ENCODE measurements at places on chromosomes 5 and 9.

- peak; percentile 84 for DNase-seq
Measured at GRCh38 chr5:176413255-176413565, 3.1 kb downstream of the CLTB start.

GRCh38 chr9:107982745-107983144 lies 493.2 kb upstream of the KLF4 start:
- DNase-seq, result no peak

DNA sequence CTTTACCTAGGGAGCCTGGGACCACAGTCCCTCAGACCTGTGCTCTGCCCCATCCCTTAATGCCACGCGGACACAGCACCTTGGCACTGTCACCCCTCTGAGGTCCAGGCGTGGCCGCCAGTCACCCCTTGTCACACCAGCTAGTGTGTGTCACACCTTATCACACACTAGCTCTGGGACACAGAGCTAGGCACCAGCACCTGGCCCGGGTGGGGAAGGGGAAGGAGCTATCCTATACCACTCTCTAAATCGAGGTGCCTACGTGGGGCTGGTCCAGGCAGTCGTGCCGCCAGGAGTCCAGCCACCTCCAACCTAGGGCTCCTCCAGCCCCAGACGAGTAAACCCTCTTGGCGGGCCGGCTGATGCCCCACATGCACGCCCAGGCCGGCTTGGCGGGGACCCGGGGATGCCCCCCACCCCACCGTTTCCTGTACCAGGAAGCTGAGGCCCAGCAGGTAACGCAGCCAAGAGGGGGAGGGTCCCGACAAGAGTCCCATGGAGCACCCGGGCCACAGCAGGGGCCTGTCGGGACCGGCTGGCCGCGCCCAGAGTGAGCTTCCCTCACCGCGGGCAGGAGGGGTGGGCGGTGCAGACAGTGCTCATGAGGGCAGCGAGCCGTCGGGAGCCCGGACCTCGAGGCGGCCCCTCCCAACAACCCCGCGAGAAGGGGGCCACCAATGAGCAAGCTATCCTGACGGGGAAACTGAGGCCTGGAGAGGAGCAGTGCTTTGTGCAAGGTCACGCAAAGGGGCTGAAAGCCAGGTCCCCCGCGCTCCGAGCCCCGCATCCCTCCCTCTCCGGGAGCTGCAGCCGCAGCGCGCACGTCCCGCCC lies 550 bp downstream of the CORO2A start:
- DNase-seq, result no peak

- no peak for DNase-seq
Measured at GRCh38 chr5:39700523-39700922, 275.7 kb upstream of the DAB2 start.

- DNase-seq, result peak; percentile 34
Measured at GRCh38 chr9:98856982-98857381, 49.5 kb downstream of the GALNT12 start.

DNA sequence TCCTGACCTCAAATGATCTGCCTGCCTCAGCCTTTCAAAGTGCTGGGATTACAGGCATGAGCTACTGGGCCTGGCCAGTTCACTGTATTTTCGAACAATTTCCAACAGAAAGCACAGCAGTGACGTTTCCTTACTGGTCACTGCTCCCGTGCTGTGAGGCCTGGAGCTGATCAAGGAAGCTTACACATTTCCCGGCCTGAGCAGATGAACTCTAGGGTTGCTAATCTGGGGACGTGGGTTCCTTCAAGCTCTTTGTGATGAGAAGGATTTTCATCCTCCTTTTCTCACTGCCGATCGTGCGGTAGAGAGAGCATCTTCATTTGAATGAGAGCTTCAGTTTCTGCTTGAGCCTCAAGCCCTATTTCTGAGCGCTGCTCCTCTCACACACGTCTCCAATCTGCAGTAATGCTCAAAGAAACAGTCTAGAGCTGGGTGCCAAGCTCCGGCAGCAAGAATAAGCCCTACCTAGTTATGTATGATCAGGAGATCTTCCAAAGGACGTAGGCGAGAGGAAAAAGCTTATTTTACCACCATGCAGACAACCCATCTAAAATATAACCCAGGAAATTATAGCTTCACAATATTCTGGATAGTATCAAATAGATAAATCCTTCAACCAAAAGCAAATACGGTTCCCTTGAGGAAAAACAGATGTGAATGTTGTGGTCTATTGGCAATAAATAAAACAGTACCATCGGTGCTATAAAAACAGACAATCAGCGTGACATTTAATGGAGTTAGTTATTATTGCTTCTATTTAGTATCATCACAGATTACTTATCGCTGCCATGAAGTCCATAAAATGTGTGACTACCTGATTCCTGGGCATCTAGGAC lies 7.3 kb upstream of the SPATA24 start:
- DNase-seq, result no peak

DNA sequence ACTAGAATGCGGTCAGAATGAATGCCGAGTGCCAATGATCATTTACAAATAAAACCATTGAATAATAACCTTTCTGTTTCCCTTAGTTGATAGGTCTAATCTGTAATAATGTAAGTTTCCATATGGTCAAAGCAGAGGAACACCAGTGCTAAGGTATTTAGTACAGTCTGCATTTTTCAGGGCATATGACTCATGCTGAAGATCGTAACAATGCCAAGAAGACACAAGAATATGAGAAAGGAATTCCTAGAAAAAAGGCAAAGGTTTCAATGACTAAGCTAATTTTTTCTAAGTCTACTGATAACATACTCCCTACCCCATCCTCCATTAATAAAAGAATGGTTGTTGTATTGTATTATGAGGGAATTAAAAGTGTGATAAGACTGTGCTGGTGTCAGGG lies 2.8 kb downstream of the OR1L8 start:
- DNase-seq, result peak; percentile 73

DNA sequence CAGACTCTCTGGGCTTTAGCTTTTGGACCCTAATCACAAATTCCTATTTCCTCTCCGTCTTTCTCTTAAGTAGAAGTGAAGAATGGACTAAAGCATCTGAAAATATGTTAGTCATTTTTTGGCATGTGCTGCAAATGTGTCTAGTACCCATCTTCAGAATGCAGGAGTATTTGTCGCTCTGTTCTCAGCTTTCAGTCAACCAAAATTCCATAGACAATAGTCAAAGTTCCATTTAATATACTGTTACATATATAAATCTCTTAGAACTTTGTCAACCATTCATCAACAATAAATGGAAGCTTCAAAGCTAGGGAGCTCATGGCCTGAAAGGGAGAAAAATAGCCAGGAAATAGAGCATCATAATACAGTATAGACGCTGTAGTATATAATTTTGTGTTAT lies 509.4 kb downstream of the BNC2 start:
- DNase-seq, result peak; percentile 65

GRCh38 chr5:1204693-1205242 lies 3.4 kb downstream of the SLC6A19 start:
- peak; percentile 13 for DNase-seq

- peak; percentile 70 for DNase-seq
Measured at GRCh38 chr9:21110708-21111576, 30.7 kb downstream of the IFNW1 start.

DNA sequence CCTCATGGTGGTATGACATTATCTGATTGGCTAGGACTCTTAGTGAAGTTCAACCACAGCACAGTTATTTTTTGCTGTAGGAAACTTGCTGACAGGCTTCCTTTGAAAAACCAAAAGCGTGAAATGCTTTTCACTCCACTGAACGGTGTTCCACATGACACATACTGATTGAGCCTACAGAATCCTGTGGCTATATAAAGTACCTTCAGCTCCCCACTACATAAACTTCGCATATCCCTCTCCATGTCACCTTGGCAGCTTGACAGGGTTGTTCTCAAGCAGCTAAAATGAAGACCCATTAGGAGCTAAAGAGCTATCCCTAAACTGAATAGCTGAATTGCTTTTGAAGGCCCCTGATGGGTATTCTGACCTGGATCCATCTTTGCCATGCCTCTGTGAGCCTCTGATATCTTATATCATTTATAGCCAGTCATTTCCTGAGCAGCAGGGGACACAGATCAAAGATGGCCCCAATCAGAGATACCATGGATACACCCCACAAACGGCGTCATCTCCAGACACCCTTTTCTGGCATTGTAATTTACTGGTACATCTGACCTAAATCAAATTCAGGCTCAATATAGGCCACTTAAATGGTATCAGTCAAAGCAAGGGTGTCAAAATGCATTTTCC lies 91.5 kb downstream of the APBA1 start:
- DNase-seq, result no peak

DNA sequence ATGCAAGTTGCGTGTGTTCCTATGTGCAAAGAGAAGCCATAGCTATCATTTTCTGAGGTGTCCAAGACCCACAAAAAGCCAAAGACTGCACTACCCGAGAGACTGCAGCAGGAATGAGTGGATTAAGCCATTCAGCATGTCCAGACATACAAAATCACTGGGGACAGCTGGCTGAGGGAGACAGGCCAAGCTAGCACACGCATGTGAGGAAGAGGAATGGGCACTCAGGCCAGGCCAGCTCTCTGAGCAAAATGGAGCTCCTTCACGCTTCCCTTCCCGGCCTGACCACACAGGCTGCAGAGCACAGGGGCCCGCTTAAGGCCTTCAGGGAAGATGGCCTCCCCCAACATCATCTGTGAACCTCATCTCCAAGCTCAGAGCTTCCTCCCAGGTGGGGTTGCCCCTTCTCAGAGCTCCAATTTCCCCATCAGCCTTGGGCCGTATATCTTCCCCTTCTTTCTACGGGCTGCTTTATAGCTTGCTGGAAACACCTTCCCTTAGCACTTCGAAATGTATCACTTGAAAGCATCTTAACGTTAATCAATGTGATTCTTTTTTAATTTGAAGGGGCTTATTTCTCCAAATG lies 8.4 kb downstream of the DCANP1 start:
- DNase-seq, result no peak

DNA sequence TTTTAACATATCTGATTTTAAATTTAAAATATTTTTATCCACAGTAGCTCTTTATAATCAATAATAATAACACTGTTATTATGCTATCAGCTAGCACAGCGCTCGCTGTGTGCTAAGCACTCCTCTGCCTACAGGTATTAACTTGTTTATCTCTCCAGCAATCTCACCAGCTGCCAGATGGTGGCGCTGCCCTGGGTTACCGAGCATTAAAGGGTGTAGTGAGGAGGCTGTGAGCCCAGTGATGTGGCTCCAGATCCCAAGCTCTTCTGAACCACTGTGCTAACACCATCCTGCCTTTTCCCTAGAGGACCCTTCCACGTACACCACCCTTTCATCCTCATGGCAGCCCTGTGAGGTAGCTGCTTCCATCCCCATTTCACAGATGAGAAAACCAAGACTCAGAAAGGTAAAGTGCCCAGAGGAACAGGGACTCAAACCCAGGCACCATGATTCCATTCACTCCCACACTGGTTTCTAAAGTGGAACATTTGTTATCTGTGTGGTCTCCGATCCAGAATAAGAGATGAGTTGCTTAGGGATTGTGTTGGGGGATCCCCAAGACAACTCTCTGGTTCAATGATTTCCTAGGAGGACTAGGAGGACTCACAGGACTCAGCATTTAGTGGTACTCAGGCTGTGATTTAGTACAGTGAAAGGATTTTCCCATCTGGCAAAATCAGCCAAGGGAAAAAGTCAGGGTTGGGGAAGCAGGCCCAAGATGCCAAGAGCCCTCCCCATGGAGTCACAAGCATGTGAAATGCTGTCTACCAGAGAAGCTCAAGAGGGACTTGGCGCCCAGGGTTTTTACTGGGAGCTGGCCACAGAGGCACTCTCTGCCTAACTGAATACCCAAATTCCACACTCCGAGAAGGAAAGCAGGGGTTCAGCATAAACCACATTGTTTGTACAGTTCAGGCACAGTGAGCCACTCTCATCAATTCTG lies 7.0 kb downstream of the IGFBPL1 start:
- DNase-seq, result peak; percentile 30

GRCh38 chr5:9046756-9047481 lies 499.0 kb downstream of the SEMA5A start:
- DNase-seq, result peak; percentile 98

GRCh38 chr5:90640484-90641059 lies 82.0 kb downstream of the ADGRV1 start:
- no peak for DNase-seq

DNA sequence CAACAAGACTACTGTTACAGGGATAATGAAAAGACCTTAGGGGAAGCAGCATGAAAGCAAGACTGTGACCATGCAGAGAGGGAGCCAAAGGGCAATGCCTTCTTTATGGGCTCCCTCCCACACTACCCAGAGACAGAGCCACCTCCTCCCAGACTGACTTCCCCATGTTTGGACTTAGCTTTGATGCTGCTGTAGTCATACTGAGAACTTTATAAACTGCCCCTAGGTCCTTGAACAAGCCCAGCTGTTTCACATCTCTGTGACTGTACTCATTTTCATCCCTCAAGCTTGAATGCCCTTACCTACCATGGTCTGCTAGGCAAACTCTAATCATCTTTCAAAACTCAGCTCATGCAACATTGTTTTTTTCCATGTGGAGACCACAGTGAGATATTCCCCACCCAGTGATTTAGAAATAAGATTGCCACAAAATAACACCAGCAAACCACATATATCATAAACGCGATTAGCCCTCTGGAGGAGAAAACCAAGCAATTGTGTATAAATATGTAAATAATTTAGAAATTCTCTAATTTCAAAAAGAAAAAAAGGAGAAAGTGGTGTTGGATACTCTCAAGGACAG lies 23.4 kb upstream of the FAM169A start:
- DNase-seq, result no peak

- no peak for DNase-seq
Measured at GRCh38 chr5:32182463-32183063, 8.4 kb upstream of the GOLPH3 start.

- no peak for DNase-seq
Measured at GRCh38 chr5:72698481-72698880, 118.0 kb upstream of the TNPO1 start.

GRCh38 chr5:12272389-12272788 lies 368.1 kb upstream of the CTNND2 start:
- DNase-seq, result no peak

Data from EL (cell line).